ENCODE measurements at places on chromosomes 1 and 21.

GRCh38 chr1:14656384-14656937, 58.0 kb downstream of the KAZN start:
- no peak for DNase-seq

GRCh38 chr1:247646867-247647266, 32.7 kb downstream of the OR13G1 start:
- DNase-seq: no peak

DNA sequence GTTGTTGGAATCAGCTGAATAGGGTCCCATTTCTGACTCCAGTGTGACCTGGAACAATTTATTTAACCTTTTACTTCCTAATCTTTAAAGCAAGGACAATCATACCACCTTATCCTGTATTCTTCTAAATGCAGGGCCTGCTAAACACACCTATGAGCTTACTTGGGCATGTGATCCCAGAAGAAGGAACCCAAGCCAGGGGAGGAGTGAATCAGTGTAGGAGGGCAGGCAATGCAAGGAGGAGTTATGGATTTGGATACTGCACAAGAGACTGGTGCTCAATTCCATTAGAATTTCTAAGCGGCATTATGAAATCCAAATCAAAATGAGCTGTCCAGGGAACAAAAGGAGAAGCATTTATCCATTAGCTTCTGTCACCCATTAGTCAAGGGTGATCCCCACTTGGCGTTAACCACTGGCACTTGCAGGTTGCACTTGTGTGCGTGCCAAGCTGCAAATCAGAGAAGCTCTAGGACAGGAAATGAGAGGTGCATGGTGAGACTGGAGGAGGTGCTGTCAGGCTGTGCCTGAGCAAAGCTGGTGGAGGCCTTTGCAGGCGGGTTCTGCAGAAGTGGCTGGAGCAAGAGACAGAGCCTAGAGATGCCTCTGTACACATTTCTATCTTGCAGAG, 297.2 kb upstream of the PLXNA2 start:
- DNase-seq: no peak

- no peak for DNase-seq
Measured at GRCh38 chr1:160232911-160233310, 27.7 kb downstream of the PEA15 start.

GRCh38 chr1:248810727-248811513, 14.8 kb downstream of the SH3BP5L start:
- no peak for DNase-seq

- DNase-seq: no peak
Measured at GRCh38 chr1:16017461-16018303, at the start of gene HSPB7. Gene HSPB7 (minus strand): TSS chr1:16018043. CDS start chr1:16017963, 80 bp downstream.

DNA sequence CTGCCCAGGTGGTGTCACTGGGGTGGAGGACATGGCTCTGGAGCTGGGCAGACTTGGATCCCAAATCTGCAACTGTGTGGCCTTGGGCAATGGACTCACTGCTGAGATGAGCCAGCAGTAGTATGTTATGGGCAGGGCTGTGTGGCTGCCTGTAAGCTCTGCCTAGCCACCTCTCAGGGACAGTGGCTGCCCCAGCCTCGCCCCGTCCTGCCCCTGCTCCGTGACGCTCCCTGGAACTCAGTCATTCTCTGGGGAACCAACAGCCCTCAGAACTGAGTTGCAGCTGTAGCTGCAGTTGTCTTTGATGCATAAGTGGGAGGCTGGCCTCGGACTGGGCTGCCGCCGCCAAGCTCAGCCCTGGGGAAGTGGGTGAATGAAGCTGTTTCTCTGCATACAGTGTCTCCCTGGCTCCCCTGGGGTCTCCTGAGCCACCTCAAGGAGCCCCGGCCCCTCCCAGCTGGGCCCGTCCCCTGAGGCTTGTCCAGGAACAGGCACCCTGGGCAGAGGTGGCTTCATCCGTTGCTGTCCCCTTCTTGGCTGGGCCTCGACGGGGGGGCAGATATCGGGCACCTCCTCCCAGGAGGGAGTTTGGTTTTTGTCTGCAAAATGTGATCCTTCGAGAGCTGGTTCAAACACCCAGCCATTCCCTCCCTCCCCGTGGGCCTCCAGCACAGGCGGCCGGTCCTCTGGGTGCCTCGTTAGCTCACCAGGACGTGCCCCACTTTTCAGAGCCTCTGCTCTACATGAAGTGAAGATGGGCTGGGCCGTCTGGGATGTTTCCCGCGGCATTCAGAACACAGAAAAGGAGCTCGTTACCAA, 26.2 kb upstream of the PLCH2 start:
- no peak for DNase-seq

DNA sequence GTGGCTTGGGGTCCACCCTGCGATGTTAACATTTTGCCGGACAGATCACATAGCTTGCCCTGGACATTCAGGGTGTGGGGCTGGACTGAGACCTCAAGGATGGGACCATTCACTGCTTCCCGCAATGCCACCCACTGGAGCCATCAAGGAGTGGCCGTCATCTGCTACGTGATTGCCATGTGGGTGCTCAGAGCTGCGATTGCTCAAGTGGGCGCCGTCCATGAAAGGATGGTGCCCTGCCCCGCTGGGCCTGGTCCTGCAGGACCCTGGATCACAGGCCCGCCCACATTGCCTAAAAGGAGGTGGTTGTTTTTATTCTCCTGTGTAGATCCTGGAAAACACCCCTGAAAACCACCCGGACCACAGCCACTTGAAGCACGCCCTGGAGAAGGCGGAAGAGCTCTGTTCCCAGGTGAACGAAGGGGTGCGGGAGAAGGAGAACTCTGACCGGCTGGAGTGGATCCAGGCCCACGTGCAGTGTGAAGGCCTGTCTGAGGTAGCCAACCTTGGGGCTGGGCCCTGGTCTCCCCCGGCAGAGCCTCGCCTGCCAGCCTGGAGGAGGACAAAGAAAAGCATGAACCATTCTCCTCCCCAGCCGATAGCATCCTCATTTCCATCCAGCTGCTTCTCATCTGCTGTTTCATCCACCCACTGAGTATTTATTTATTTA, 40.4 kb downstream of the ATP5PO start:
- DNase-seq: no peak

- no peak for DNase-seq
Measured at GRCh38 chr21:36916718-36917117, 49.8 kb downstream of the HLCS start.

- no peak for DNase-seq
Measured at GRCh38 chr1:230823426-230823825, 44.9 kb downstream of the C1orf198 start.

GRCh38 chr1:232845406-232845955, 40.3 kb downstream of the MAP10 start:
- no peak for DNase-seq

DNA sequence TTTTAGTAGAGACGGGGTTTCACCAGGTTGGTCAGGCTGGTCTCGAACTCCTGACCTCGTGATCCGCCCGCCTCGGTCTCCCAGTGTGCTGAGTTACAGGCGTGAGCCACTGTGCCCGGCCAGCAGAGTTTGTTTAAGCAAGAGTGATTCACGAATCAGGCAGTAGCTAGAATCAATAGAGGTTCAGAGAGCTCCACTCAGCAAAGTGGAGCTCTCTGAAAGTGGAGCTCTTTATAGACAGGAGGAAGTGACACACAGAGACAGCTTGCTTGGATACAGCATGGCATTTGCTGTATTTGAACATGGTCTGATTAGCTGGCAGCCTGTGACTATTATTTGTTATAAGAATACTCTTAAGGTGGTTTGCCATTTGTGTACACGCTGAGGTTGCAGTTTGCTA, 27.1 kb upstream of the CD34 start:
- DNase-seq: no peak

GRCh38 chr21:45392573-45392971, 12.4 kb upstream of the COL18A1 start:
- DNase-seq: no peak

- no peak for DNase-seq
Measured at GRCh38 chr21:43603641-43604504, 55.4 kb downstream of the HSF2BP start.

Measured in CMK (cell line).